NCI-H774 (cell line): ENCODE measurements at places on chromosomes 4 and X.
A peak's percentile ranks its signal among the peaks of the same experiment; 100 is the strongest.

DNA sequence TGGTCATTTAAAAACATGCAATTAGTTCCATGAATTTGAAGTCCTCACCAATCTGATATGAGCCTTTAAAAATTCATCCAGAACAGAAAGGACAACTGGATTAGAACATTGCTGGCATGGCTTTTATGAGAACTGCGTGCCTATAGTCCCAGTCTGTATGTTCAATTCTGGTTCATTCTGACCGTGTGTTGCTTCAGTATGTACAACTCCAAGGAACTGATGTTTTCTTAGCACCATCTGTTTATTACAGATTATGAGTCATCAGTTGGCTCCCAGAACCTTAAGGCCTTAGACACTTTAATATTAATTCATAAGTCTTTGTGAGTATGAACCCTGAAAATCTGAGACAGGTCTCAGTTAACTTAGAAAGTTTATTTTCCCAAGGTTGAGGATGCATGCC lies 115.0 kb downstream of the CEP44 start:
- DNase-seq, result no peak

- no peak for DNase-seq
Observed at GRCh38 chrX:154734061-154734781, 16.7 kb downstream of the GAB3 start.

DNA sequence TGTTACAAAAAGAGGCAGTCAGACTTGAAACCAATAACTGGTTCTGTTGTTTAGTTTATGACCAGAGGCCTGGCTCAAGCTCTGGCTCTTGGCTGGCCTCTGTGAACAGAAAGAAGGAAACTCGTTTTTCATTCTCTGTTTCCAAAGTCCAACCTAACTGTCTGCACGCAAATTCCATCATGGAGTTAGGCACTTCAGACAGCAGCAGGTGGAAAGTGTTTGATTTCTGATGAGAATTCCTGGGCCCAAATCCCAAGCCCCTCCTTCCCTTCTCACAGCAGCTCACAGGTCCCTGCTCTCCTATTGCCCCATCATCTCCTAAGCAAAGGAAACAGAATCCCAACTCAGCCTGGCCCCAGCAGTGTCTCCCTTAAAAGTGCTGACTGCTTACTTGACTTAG lies 42.8 kb upstream of the FGF16 start:
- no peak for DNase-seq

DNA sequence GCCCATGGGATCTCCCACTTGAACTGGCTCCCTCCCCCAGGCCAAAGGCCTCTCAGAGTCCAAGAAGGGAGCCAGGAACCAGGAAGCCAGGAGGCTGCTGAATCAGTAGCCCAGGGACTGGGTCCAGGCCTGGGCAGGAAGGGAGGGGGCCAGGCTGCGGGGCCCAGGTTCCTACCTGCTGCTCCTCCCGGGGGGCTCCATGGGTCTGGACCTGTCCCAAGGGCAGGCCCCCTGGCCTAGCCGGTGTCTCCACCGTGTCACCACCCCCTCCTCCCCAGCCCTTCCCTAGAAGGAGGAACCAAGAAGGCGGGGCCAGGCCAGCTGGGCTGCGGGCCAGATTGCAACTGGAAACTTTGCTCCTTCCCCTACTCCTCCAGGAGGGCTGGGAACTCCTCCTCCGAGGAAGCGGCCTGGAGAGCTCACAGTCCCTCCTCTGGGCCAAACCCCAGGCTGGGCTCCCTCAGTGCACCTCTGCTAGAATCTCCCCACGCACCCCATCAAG lies at the start of gene IQSEC2:
Gene IQSEC2, minus strand, starts transcription at position 264 of the 502 bp plus-strand sequence.
- DNase-seq, result no peak

DNA sequence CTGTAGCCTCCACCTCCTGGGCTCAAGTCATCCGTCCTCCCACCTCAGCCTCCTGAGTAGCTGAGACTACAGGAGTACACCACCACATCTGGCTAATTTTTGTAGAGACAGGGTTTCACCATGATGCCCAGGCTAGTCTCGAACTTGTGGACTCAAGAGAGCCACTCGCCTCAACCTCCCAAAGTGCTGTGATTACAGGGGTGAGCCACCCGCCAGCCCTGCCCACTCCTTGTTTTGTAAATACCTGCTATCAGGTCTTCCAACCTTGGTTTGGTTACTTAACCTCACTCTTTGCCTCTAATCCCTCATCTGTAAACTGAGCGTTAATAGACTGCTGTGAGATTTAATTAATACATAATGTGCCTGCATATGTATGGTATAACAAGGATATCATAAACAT lies 803 bp downstream of the CNGA1 start:
- DNase-seq, result no peak

- no peak for DNase-seq
Observed at GRCh38 chr4:183492791-183493222, 12.1 kb upstream of the ING2 start.

DNA sequence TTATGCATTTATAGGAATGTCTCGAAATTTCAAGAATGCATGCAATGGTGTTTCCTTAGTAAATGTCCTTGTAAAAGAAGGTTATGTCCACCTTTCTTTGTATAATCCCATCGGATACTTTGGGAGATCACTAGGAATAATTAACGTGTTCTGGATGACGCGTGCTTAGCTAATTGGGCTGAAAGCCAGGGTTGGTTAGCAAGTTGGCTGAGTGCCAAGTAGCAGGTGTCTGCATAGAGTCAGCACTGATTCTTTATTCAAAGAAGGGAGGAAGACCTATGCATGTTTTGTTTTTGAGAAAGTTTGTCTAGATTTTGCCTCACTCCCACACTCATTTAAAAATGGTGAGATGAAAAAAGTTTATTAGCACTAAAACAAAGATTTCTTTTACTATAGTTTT lies 144.6 kb downstream of the SOX3 start:
- no peak for DNase-seq

GRCh38 chr4:108270466-108271450 lies 102.0 kb upstream of the LEF1 start:
- DNase-seq, result no peak

DNA sequence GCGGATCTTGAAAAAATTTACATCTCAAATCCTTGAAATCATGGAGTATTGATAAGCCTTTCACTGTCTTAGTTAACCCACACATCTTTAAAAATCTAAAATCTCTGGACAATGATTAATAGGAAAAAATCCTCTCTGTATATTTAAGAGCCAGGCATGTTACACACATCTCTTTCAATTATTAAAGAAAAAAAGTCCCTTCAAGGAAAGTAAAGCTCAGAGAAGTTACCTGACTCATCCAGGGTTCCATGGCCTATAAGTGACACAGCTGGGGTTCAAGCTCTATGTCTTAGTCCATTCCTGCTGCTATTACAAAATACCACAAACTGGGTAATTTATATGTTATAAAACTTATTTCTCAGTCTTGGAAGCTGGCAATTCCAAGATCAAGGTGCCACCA lies 14.2 kb upstream of the FGF16 start:
- DNase-seq, result no peak

GRCh38 chr4:23582671-23583070 lies 307.2 kb downstream of the PPARGC1A start:
- no peak for DNase-seq

DNA sequence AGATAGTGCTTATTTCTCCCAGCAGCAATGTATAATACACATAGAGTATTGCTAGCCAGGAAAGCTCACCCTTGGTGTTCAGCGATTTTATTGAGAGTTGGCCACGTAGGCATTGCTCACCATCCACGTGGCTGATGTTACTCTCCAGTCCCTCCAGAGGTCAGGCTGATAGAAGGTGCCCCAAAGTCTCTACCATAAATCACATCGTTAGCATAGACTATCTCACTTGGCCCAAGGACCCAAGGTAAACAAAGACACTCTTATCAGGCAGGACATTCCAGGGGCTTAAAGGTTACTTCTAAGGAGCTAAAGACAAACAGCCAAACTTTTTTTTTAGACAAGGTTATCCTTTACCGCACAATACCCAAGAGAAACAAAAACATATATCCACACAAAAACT lies 30.3 kb upstream of the RGN start:
- DNase-seq, result no peak

DNA sequence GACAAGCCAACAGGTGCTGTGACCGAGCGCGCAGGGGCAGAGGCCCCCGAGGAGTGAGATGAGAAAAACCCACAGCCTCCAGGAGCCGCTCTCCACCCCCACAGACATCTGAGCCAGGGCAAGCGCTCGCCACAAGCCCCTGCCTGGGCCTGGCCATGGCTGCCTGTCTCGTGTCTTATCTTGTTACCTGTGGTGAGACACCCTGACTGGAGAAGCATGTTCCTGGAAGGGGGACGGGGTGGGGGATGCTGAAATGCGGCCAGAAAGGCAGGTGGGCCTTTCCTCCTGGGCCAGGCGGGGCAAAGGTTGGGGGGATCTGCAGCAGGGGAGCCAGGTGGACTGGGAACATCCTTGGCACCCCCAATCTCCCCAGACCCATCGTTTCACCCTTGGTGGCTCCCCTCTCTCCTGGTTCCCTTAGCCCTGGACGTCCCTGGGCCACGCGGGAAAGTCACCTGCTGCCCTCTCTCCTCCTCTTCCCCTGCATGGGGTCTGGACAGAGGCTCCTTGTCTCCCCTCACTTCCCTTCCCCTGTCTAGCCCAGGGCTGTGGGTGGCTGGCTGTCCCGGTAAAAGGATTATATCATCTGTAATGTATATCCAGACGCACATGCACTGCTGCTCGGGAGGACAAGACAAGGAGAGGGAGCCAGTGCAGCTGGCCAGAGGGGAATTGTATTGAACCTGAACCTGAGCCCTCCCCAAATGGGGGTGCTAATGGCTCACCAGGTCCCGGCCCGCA lies 8.4 kb upstream of the DUSP9 start:
- no peak for DNase-seq

- no peak for DNase-seq
Observed at GRCh38 chr4:146059151-146059550, 116.4 kb upstream of the LSM6 start.

- no peak for DNase-seq
Observed at GRCh38 chr4:112946127-112946526, 103.3 kb upstream of the ANK2 start.

- DNase-seq, result no peak
Observed at GRCh38 chrX:22575161-22575845, 302.6 kb downstream of the CBLL2 start.

- DNase-seq, result no peak
Observed at GRCh38 chrX:8879750-8880149, 78.6 kb upstream of the FAM9A start.

DNA sequence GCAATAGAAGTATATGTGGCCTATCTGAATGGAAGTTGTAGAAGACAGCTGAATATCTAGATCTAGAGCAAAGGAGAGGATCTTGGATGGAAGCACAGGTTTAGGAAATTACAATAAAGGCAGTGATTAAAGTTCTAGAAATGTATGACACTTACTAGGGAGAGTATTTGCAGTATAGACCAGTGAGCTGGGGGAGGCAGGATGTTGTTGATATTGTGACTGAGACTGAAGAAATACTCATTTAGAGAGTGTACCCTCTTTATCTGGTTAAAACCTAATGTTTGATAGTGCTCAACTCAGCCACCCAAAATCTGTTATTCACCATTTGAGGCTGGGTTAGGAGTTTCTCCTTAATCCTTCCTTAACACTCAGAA lies 439.5 kb downstream of the GRXCR1 start:
- no peak for DNase-seq

DNA sequence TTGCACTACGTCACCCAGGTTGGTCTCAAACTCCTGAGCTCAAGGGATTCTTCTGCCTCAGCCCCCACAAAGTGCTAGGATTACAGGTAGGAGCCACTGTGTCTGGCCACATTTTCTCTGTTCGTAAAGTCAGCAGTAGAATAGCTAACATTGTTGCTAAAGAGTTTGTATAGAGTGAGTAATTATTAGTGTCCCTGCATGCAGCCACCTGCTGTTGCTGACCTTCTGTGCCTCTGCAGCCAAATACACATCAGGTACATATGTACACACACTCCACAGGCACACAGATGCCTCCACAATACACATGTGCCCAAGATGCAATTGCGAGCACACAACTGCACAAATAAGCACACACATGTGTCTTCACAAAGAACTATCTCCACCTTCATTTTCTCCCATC lies 10.9 kb downstream of the DRD5 start:
- DNase-seq, result peak; percentile 66

DNA sequence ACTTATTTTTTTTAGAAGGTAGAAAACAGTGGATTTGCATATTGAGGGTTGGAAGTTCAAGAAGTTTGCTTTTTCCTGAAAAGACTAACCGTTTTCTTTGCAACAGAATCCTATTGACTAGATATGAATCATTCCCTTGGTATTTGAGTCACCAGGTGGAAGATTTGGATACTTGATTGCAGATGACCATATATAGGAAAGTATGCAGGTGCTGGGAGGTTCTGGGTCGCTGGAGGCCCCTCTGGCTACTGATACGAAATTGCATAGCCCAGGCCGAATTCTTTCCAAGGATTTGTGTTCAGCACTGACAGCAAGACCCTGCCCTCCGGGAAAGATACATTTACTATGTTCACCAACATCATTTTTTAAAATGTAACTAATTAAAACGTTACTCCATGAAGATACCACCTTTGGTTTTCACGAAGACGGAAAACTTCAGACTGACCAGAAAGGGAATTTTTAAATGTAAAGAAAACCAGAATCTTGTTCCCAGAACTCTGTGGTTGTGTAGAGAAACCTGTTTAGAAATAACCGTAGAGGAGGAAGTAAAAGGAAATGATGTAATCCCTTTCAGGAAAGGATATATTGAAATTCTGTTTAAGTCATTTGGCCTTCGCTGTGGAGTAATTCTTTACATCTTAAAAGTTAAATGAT lies 946 bp downstream of the ANXA3 start:
- no peak for DNase-seq

GRCh38 chr4:15412461-15412860 lies 15.4 kb upstream of the C1QTNF7 start:
- no peak for DNase-seq

DNA sequence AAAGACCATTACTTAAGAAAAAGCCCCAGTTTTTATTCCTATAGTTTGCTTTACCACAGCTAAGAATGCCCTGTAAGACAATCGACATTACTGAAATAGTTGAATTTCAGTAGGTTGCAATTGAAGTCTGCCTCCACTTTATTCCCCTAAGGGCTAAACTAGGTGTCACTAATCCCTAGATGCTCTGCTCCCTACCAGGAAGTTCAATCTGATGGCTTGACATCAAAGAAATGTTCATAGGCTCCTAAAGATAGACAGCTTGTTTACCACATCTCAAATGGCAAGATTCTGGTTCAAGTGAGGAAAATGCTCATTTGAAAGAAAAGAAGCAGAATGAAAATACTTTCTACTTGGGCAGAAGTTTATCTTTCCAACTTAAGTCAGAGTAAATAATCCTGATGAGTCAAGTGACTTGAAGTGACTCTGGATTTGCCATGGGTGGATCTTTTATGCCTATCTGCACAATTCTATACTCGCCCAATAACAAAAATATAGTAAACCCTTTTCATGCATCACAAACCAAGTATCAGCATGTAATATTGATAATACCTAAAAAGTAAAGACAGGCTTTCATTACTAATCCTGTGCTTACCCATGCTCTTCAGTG lies 117.2 kb downstream of the SH3RF1 start:
- no peak for DNase-seq

- no peak for DNase-seq
Observed at GRCh38 chrX:13087322-13088155, 43.1 kb upstream of the FAM9C start.

- DNase-seq, result no peak
Observed at GRCh38 chrX:39268207-39268606, 466.9 kb downstream of the MID1IP1 start.

- no peak for DNase-seq
Observed at GRCh38 chrX:136714626-136715599, 65.8 kb downstream of the ARHGEF6 start.

- no peak for DNase-seq
Observed at GRCh38 chr4:7415927-7416686, 18.6 kb downstream of the PSAPL1 start.

GRCh38 chrX:130079824-130080406 lies 30.4 kb downstream of the ELF4 start:
- peak; percentile 40 for DNase-seq

GRCh38 chrX:16629909-16630308 lies 20.0 kb upstream of the S100G start:
- DNase-seq, result no peak
